ENCODE measurements at places on chromosomes 12 and 14.

GRCh38 chr12:19474147-19474546 is 34.9 kb downstream of the AEBP2 start:
- no peak for DNase-seq
- peaks cover 33% of the 10 kb centered on the region for H3K36me3 ChIP-seq
- H3K4me3 ChIP-seq, result no peak overlapping the region
- H3K4me1 ChIP-seq, result peaks cover 27% of the 10 kb centered on the region

GRCh38 chr14:103693515-103693914 is 21.7 kb downstream of the XRCC3 start:
- H3K27me3 ChIP-seq, result no peaks in the 10 kb centered on the region
- no peaks in the 10 kb centered on the region for H3K36me3 ChIP-seq
- no peak overlapping the region for H3K27ac ChIP-seq
- peaks cover 29% of the 10 kb centered on the region for H3K4me1 ChIP-seq

- H3K4me1 ChIP-seq, result no peaks in the 10 kb centered on the region
- no peak overlapping the region for H3K27ac ChIP-seq
- H3K4me3 ChIP-seq, result no peak overlapping the region
- H3K27me3 ChIP-seq, result peaks cover 11% of the 10 kb centered on the region
- H3K36me3 ChIP-seq, result no peaks in the 10 kb centered on the region
Observed at GRCh38 chr14:106670011-106670410, 1143.6 kb downstream of the TMEM121 start.

DNA sequence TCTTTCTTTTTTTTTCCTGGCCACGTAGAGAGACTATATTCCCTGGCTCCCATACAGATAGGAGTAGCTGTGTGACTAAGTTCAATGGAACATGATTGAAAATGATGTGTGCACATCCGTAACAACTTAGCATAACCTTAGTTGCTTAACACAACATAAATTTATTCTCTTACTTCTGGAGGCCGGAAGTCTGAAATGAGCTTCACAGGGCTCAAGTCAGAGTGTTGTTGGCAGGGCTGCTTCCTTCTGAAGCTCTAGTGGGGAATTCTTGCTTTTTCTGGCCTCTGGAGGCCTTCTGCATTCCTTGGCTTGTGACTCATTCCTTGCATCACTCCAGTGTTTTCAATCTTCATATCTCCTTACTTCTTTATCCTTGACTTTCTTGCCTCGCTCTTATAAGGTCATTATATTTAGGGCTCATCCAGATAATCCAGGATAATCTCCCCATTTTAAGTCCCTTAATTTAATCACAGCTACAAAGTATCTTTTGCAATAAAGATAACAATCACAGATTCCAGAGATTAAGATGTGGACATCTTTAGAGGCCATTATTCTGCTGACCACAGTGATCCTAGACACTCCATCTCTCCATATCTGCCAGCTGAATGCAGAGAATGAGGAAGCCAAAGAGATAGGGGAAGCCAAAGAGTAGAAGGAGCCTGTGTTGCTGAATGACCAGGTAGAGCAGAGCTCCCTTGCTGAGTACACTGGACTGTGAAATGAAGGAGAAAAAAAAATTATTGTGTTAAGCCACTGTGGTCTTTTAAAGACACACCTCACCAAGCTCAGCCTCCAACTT is 21.0 kb upstream of the SNX6 start:
- no peaks in the 10 kb centered on the region for H3K27me3 ChIP-seq
- no peak overlapping the region for H3K4me3 ChIP-seq
- no peaks in the 10 kb centered on the region for H3K4me1 ChIP-seq
- no peaks in the 10 kb centered on the region for H3K36me3 ChIP-seq
- no peak overlapping the region for H3K27ac ChIP-seq
- DNase-seq, result no peak

DNA sequence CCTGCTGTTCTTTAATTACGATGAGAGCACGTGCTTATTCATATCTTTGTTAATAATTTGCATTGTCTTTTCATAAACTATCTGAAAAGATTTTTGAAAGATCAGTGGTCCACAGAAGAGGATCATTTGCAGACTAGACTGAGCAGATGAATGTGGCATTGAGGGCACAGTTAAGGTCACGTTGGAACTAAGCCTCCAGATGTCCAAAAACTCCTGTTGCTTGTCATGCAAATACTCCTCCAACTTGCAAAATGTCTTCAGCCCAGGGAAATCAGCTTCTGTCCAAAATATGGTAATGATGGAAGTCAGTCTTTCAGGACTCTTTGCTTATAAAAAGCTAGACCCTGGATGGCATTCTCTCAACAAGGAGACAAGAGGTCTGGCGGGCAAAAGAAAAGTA is 201.6 kb upstream of the TMEM260 start:
- DNase-seq, result no peak
- H3K4me3 ChIP-seq, result no peak overlapping the region
- no peaks in the 10 kb centered on the region for H3K4me1 ChIP-seq
- no peaks in the 10 kb centered on the region for H3K36me3 ChIP-seq
- no peaks in the 10 kb centered on the region for H3K27me3 ChIP-seq
- no peak overlapping the region for H3K27ac ChIP-seq

GRCh38 chr12:64806593-64807460 is 17.6 kb upstream of the TBC1D30 start:
- no peak for DNase-seq
- peaks cover 39% of the 10 kb centered on the region for H3K27me3 ChIP-seq
- peaks cover 4% of the 10 kb centered on the region for H3K4me1 ChIP-seq
- H3K27ac ChIP-seq, result no peak overlapping the region

- no peak overlapping the region for H3K27ac ChIP-seq
- no peaks in the 10 kb centered on the region for H3K36me3 ChIP-seq
- no peak overlapping the region for H3K4me3 ChIP-seq
- no peak for DNase-seq
- no peaks in the 10 kb centered on the region for H3K4me1 ChIP-seq
Observed at GRCh38 chr12:91327131-91327530, 144.5 kb upstream of the DCN start.

GRCh38 chr12:15605881-15606590 is 183.2 kb downstream of the EPS8 start:
- H3K36me3 ChIP-seq, result no peaks in the 10 kb centered on the region
- DNase-seq, result no peak
- H3K4me1 ChIP-seq, result no peaks in the 10 kb centered on the region
- H3K4me3 ChIP-seq, result no peak overlapping the region

DNA sequence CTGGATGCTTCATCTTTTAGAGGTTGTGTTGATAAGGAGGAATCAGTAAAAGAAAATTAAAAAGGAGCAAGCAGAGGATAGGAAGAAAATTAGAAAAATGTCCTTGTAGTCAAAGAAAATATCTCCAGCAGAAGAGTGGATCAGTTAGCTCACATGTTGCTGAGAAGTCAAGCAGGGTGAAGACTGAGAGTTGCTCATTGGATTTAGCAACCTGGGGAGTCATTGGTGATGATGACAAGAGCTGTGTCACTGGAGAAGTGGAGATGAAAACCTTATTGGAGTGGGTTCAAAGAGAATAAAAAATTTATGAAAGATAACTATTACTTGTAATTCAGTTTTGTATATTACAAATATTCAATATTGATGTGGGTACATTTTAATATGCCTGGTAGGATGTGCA is 9.8 kb downstream of the FRMD6 start:
- H3K4me1 ChIP-seq, result no peaks in the 10 kb centered on the region
- DNase-seq, result no peak
- H3K27me3 ChIP-seq, result peaks cover 33% of the 10 kb centered on the region
- no peaks in the 10 kb centered on the region for H3K36me3 ChIP-seq
- H3K4me3 ChIP-seq, result no peak overlapping the region

- no peaks in the 10 kb centered on the region for H3K4me1 ChIP-seq
- H3K27ac ChIP-seq, result no peak overlapping the region
- no peaks in the 10 kb centered on the region for H3K36me3 ChIP-seq
- H3K4me3 ChIP-seq, result no peak overlapping the region
Observed at GRCh38 chr12:58533652-58534051, 386.7 kb downstream of the LRIG3 start.

GRCh38 chr12:10400829-10401228 is 8.7 kb downstream of the KLRC4 start:
- H3K4me1 ChIP-seq, result peaks cover 23% of the 10 kb centered on the region
- H3K36me3 ChIP-seq, result peaks cover 44% of the 10 kb centered on the region
- H3K27ac ChIP-seq, result peak overlapping the region; percentile 83
- DNase-seq, result no peak

- H3K4me3 ChIP-seq, result no peak overlapping the region
- no peak overlapping the region for H3K27ac ChIP-seq
- peaks cover 3% of the 10 kb centered on the region for H3K4me1 ChIP-seq
- no peaks in the 10 kb centered on the region for H3K36me3 ChIP-seq
- peaks cover 26% of the 10 kb centered on the region for H3K27me3 ChIP-seq
- no peak for DNase-seq
Observed at GRCh38 chr12:128387811-128388422, 120.9 kb downstream of the TMEM132C start.

DNA sequence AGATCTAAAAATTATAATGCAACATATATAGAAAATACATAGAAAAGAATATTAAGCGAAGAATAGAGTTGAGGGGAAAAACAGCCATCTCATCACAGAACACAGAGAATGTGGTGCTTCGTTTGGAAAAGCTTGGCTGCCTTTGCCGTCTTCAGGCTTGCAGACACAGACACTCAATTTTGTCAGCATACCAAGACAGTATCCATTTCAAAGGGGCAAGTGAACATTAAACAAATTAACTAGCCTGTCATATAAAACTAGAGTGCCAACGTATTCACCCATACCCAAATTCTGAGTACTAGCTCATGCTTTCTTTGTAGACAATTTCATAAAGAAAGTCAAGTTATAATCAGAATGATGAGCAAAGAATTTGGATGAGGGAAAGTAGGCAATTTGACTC is 40.5 kb downstream of the DMAC2L start:
- H3K36me3 ChIP-seq, result peaks cover 14% of the 10 kb centered on the region
- H3K4me1 ChIP-seq, result no peaks in the 10 kb centered on the region
- no peak overlapping the region for H3K27ac ChIP-seq
- no peak for DNase-seq
- H3K4me3 ChIP-seq, result no peak overlapping the region
- no peaks in the 10 kb centered on the region for H3K27me3 ChIP-seq

DNA sequence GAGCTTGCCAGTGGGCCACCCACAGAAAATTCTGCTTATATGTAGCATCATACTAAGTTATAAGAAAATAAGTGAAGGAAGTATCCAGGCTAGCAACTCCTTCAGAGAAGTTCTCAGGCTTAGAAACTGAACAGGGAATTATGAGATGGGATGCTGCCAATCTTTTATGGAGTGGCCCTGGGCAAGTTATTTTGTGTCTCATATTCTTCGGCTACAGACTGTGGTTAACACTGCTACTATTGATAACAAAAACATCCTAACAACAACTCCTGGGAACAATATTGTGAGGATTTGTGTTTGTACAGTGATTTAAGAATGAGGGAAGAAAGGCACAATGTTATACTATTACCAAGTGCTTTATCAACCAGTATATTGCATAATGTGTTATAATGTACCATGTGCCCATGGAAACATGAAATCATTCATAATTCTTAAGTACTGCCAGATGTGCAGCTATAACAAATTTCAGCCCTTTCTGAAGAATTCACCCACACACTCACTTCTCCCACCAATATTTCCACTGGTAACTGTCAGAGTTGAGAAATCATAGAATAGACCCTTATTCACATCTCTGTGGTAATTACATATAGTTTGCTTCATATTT is 113.3 kb upstream of the SOX5 start:
- H3K36me3 ChIP-seq, result no peaks in the 10 kb centered on the region
- H3K27ac ChIP-seq, result no peak overlapping the region
- no peak overlapping the region for H3K4me3 ChIP-seq
- no peaks in the 10 kb centered on the region for H3K27me3 ChIP-seq
- H3K4me1 ChIP-seq, result no peaks in the 10 kb centered on the region

- H3K36me3 ChIP-seq, result no peaks in the 10 kb centered on the region
- no peak overlapping the region for H3K4me3 ChIP-seq
- no peaks in the 10 kb centered on the region for H3K27me3 ChIP-seq
- no peak for DNase-seq
Observed at GRCh38 chr14:68133856-68134255, 314.3 kb downstream of the RAD51B start.

DNA sequence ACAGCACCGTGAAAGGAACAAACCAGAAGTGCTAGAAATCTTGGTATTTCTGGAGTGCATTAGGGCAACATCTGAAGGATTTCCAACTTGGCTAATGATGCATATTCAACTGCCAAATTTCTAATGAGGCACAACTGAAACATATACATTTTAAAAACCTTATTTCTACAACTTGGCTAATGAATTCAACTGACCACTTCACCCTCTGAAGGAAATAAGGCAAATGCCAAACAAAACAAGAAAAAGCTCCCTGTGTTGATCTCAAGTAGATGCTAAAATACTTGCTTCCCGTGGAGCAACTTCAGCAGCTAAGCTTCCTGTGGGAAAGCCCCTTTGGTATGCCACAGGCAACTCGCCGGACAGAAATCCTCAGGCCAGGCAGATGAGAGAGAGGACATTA is 167.1 kb downstream of the TTC7B start:
- H3K27me3 ChIP-seq, result no peaks in the 10 kb centered on the region
- H3K4me1 ChIP-seq, result no peaks in the 10 kb centered on the region
- H3K4me3 ChIP-seq, result no peak overlapping the region
- H3K36me3 ChIP-seq, result no peaks in the 10 kb centered on the region
- DNase-seq, result no peak

GRCh38 chr12:119565404-119565803 is 28.2 kb upstream of the TMEM233 start:
- H3K36me3 ChIP-seq, result no peaks in the 10 kb centered on the region
- H3K27me3 ChIP-seq, result peaks cover 16% of the 10 kb centered on the region
- no peaks in the 10 kb centered on the region for H3K4me1 ChIP-seq
- no peak for DNase-seq
- H3K4me3 ChIP-seq, result no peak overlapping the region

DNA sequence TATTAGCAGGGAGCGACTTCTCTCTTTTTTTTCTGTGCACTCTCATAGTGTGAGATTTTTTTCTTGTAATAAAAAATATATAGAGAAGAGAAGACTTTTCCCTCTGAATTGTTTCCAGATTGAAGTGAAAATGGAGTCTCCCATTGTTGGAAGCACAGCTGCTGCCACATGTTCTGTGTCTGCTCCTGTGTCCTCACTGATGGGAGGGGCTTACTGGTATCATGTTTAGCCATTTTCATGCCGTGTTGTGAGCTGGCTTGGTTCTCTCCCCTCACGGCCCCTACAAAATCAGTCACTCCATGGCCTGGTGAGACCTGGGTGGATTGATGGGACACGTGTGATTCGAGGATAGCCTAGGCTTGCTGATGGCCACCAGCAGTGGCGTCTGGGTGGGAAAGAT is 379.7 kb upstream of the DDHD1 start:
- no peak for DNase-seq
- H3K27ac ChIP-seq, result no peak overlapping the region
- no peaks in the 10 kb centered on the region for H3K27me3 ChIP-seq
- H3K4me3 ChIP-seq, result no peak overlapping the region

- DNase-seq, result no peak
- no peak overlapping the region for H3K4me3 ChIP-seq
- no peak overlapping the region for H3K27ac ChIP-seq
- peaks cover 24% of the 10 kb centered on the region for H3K36me3 ChIP-seq
- no peaks in the 10 kb centered on the region for H3K27me3 ChIP-seq
Observed at GRCh38 chr14:63656194-63656593, 14.5 kb upstream of the WDR89 start.

GRCh38 chr12:117361905-117362304 is 479 bp upstream of the NOS1 start:
- peaks cover 46% of the 10 kb centered on the region for H3K27me3 ChIP-seq
- peaks cover 8% of the 10 kb centered on the region for H3K4me1 ChIP-seq
- H3K27ac ChIP-seq, result no peak overlapping the region
- DNase-seq, result no peak
- no peak overlapping the region for H3K4me3 ChIP-seq
- no peaks in the 10 kb centered on the region for H3K36me3 ChIP-seq

GRCh38 chr14:88993946-88994345 is 169.5 kb downstream of the TTC8 start:
- no peaks in the 10 kb centered on the region for H3K36me3 ChIP-seq
- no peak overlapping the region for H3K27ac ChIP-seq
- H3K4me3 ChIP-seq, result no peak overlapping the region

- H3K4me1 ChIP-seq, result no peaks in the 10 kb centered on the region
- no peaks in the 10 kb centered on the region for H3K36me3 ChIP-seq
- H3K27ac ChIP-seq, result no peak overlapping the region
- no peak overlapping the region for H3K4me3 ChIP-seq
- peaks cover 25% of the 10 kb centered on the region for H3K27me3 ChIP-seq
Observed at GRCh38 chr12:119235197-119235751, 56.5 kb downstream of the HSPB8 start.

Measured in naive thymus-derived CD8-positive, alpha-beta T cell (primary cell).